Activated naive CD8-positive, alpha-beta T cell treated with anti-CD3 and anti-CD28 coated beads, Interleukin-2, amount 10 ng/mL, durations not matched to agents 7 days and 5 days (primary cell): ENCODE measurements at places on chromosomes 13 and 19.

GRCh38 chr19:6589711-6590257 is 1.2 kb downstream of the CD70 start:
- no peak for DNase-seq

GRCh38 chr19:8392017-8392591 is 1.9 kb downstream of the RAB11B start:
- DNase-seq = no peak

DNA sequence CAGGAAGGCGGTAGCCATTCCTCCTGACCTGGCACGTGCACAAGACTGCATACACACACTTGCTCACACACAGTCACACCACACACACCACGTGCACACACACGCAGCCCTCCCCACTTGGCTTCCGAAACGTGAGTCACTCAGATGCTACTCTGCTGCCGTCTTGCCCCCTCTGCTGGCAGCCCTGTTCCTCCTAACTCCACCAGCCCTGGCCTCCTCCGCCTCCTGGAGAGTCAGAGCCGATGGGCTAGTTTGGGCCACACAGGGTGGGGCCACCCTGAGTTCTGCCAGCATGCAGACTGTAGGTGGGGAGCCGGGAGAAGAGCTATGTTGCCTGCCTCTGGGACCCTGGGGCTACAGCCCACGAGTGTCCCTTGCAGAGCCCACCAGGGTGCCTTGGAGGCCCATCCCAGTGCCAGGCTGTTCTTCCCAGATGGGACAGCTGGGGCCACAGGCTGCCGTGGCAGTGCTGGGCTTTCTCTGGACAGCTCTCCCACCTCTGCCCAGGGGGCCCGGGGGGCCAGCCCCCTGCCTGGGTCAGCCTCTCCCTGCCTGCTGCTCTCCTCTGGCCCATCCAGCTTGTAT is 12.1 kb downstream of the PIN1 start:
- DNase-seq = peak; percentile 49

DNA sequence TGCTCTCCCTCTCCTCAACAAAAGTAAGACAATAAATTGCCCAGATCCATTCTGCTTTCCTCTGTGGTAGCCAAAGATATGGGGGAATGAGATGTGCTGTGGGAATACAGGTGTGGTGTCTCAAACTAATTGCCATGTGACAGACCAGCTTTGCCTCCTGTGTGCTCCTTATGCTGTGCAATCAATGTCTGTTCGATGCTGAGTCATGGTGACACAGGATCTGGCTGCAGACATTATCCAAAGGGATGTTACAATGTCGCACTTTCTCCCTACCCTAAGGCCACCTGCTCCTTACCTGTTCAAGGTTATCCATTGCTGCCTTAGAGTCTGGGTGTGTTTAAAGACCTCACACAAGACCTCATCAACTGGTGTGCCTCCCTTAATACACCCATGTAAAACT is 32.5 kb downstream of the FGF14 start:
- no peak for DNase-seq
